Memory B cell (primary cell): ENCODE measurements at places on chromosomes 11 and 22.

- DNase-seq = no peak
These were observed 359.0 kb downstream of the LARGE1 start for GRCh38 chr22:33561149-33561807.

- DNase-seq = no peak
These were observed 4.7 kb upstream of the KDM2A start for GRCh38 chr11:67114275-67114896.

DNA sequence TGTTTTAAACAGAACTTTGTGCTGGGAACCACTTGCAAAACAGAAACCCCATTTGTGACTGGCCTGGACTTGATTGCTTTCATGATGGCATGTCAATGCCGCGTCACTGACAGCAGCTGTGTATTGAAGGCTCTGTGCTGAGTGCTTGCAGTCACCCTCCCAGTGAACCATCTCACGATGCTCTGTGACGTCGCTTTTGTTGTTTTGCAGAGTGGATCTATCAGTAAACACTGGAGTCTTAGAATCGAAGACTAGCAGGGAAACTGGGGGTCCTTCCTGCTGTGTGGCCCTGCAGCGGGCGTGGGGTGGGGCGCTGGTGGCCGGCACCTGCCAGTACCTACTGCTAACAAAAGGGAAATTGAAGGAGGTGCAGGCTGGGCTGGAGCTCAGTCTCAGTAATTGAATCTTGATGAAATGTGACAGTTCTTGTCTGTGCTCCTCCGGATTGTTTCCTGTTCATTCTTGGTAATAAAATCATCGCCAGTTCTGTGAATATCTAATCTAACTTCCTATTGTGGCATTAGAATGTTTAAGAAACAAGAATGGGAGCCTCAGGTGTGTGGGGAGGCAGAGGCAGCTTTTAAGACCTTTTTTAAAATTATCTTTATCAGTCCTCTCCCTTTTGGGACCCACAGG lies 50.5 kb upstream of the PARVG start:
- DNase-seq = no peak

DNA sequence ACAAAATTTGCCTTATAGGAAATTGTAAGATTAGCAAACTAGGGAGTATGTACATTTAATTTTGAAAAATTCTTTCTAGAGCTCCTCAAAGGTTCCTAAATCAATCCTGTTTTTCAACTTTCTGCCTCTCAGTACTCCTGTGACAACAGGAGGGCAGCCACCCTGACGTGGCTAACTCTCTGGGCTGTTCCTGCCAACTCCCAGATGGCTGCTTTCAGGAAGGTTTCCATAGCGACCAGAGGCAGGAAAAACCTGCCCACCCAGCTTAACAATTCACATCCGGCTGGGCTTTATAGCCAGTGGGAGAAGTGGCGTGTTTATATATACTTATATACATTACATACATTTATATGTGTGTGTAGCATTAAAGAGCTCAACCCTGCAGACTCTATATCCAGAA lies 26.5 kb downstream of the SGSM3 start:
- no peak for DNase-seq

- no peak for DNase-seq
These were observed 108.8 kb upstream of the CD44 start for GRCh38 chr11:35029979-35030682.

DNA sequence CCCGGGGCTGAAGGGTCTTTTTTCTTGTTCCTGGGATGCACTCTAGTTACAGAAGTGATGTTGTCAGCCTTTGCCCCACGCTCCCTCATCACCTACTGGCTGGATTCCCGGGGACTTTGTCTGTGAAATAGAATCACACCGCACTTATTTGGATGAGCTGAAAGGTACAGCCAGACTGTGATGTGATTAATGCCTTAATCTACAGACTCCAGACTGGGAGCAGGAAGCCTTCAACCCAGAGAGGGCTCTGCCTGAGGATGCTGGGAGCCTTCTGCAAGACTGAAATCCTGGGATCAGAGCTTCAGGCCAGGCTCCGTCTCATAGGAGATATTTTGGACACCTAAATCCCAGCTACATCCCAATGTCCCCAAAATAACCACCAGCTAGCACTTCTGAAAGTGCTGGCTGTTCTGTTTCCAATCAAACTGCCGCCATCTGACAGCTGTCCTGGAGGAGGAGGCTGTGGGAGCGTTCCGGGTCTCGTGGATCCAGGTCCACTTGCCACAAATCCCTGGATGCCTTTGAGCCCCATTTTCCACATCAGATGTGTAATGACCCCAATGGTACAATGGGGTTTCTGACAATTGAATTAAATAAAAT lies 688.5 kb downstream of the TBC1D22A start:
- no peak for DNase-seq

GRCh38 chr22:19114984-19115552 lies 7.1 kb downstream of the DGCR2 start:
- DNase-seq = no peak

DNA sequence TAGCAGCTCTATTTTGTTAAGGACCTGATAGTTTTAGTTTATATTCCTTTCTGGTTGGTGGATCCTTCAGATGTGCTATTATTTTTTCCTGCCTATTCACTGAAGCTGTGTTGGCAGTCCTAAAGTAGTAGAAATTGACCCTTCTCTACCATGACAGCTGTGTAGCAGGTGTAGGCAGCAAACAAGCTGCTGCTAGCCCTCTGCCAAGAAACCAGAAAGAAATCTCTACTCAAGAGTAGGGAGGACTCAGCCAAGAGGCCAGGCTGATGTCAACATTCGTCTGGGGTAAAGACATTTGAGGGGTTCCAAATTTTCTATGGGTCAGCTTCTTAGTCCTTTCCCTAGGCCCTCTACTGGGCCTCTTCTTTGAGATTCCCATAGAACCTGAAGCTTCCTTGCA lies 51.2 kb downstream of the CSTF3 start:
- no peak for DNase-seq

DNA sequence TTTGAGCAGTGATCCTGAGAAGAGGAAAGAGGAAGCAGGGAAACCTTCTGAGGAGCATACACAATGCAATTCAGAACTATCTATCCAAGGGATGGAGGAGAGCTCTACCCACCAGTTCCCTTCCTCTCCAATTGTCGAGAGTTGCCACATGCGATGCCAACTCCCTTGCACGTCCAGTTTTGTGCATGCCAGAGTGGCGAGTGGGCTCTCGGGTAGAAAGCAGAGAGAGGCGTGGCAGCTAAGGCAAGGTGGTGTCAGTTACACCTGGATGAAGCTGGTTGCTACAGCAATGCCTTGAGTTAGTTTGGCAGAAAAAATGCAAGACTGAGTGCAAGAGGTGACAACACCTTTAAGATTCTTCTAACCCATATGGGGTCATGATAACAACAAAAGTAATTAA lies 420.4 kb upstream of the CCDC90B start:
- DNase-seq = no peak

- no peak for DNase-seq
These were observed 21.6 kb upstream of the LMO1 start for GRCh38 chr11:8285228-8285627.

DNA sequence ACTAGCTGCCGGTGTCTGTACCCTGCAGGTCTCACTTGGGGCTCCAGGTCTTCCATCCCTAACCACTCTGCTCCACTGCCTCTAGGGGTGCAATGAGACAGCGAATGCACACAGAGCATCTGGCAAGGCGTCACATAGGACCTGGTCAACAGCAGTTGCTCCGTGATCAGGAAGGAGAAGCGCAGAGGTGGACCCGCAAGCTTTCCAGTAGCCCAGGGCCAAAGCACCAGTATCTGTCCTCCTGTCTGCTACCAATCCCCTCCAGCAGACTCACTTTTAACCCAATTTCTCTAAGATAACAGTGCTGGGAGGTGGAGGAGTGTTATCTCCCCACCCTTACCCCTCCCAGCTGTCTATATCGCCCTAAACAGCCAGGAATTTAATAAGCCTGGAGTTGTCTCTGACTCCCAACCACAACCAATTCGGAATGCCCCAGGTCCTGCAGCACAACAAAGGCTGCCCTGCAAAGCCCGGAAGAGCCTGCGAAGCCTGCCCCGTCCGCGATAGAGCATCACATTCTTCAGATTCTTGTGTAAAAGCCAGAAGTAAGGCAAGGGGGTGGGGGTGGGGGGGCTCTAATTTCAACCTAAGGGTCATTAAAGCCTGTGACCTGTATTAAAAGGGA lies 19.3 kb downstream of the MYH9 start:
- DNase-seq = no peak

GRCh38 chr11:74683279-74683871 lies 47.9 kb downstream of the CHRDL2 start:
- DNase-seq = no peak

GRCh38 chr11:66787934-66788758 lies 55.1 kb upstream of the RCE1 start:
- DNase-seq = no peak

DNA sequence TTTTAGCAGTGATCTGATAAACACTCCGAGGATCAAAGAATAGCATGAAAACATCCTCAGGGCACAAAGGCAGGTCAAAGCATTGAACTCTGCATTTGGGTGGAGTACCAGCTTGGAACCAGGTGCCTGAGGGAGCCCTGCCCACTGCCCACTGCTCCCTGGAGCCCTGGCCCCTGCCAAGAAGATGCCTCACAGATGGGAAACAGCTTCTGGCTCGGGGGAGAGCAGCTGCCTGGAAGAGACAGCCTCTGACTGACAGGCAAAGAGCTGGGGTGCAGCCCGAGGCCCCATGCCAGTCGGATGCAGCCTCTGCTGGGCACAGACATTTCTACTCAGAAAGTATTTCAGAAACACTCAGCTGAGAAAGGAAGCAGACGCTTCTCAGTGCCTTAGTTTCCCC lies 13.2 kb downstream of the LMO1 start:
- DNase-seq = no peak

DNA sequence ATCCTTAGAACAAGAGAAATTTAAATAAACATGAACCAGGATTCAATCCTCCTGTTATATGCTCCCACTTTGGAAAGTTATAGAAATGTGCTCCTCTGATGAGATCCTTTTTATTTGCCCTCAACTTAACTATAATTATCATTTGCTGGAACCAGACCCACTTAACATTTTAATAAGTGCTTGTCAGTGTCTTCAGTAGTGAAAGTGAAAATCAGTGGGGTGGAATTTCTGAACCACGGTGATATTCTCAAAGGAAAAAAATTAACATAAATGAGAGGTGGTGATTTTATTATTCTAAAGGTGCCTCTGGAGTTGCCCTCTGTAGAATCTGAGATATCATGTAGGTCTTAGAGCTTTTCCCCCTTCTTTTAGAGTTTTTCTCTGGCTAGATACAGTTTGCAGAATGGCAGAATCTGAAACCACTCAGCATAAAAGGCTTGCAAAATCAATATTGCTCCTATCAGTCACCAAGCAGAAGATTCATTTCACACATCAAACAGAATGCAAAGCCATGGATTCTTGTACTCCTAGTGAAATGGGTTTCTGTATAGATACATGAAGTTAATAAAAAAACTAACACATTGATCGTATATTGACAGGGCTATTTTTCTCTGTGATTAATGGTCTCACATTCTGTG lies 213.2 kb downstream of the LUZP2 start:
- DNase-seq = no peak

DNA sequence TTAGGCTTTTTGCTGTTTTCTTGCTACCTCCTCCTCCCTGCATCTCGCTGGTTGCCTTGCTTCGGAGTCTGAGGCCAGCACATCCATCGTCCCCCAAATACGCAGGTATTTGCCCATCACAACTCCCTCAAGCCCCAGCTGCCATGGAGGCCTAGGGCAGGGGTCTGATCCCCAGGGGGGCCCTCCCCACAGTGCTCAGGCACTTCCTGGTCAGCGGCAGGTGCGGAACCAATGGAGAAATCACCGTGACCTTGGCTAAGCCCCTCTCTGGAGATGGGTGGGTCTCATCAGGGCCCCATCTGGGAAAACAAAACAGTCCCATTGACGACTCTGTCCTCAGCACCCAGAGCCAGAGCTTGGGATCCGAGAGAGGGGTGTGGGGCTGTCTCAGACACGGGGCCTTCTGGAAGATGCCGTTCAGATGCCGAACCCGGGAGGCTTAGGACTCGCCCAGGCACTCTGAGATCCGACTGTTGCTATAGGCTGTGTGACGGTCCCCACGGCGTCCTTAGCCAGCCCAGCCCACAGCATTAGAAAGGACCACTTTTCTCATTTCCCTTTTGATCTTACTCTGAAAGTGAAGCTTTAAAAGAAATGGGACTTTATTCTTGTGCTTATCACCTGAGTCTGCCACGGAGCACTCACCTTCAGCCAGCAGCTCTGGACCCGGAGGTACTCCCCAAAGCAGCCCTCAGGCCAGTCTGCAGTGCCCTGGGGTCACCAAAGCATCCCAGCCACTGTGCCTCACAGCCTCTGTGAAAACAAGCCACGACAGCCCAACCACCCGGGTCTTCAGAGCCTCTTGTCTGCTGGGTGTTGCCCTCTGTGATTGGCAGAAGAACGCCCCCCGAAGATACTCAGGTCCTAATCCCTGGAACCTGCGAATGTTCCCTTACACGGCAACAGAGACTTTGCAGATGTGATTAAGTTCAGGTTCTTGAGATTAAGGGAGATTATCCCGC lies 61.2 kb upstream of the SLC22A12 start:
- no peak for DNase-seq

GRCh38 chr11:112223121-112223520 lies 3.1 kb upstream of the PTS start:
- DNase-seq = no peak

GRCh38 chr22:42807185-42807584 lies 49.9 kb downstream of the ARFGAP3 start:
- no peak for DNase-seq

DNA sequence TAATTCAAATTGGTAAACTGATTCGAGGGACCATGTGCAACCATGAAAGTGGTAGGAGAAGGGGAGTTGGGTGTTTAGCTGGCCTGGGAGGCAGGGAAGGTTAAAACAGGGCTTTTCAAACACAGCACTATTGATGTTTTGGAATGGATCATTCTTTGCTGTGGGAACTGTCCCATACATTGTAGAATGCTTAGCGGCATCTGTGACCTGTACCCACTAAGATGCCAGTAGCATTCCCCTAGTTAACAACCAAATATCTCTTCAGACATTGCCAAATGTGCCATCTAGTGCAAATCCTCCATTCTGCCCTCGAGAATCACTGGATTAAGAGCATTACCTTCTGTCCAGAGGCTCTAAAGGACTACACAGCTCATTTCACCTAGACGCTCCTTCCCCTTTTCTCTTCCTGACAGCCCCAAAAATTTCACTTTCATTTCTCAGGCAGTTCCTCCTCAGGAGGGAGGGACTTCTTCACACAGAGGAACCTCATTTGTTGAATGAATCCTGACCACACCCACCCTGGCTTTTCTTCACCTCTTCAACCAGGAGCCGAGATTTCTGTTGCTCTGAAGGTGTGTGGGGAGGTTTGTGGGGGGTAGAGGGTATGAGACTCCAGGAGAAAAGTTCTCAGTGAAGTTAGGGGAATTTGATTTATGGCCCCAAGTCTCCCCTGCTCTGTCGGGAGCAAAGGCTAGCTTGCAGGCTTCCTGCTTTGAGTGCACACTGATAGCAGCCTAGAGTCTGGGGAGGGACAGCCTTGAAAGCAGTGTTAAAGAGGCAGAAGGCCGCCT lies at the start of gene TRIM34:
Gene TRIM34, plus strand, starts transcription at position 513 of the 791 bp plus-strand sequence. CDS start 7,331 bp downstream, outside the sequence.
- DNase-seq = peak; percentile 71

GRCh38 chr11:119578521-119579191 lies 150.3 kb downstream of the NECTIN1 start:
- no peak for DNase-seq

DNA sequence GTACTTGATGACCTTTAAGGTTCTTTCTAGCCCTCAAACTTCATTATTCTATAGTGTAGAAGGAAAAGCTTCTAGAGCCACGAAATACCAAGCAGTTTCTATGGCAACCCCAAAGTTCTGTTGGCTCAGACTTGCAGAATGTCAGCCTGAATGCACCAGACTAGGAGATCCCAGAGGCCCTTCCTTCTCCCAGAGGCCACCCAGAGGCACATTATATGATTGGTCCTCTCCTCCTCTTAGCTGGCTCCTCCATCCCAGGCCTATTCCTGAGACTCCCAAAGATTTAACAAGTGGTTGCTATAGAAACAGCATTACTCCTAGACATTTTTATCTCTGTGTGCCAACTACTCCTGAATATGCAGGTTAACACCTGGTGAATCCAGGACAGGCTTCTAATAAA lies 69.2 kb upstream of the CCDC90B start:
- no peak for DNase-seq
